ENCODE measurements at places on chromosomes 5 and 9.

DNA sequence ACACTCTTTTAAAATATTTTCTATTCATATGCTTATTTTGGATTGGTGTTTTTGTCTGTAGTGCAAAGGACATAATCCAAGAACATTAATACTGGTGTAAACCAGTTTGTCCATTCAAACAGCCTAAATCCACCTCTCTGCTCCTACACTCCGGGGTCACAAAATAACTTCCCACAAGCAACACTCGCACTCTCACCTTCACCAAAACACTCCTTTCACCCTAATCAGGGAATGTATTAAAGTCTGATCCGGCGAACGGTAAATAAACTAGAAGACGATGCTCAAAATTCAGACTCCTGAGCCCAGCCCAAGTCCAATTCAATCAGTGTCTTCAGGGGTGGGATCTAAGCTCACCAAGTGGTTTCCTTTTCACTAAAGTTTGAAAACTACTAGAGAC lies 649 bp downstream of the AP3B1 start:
- DNase-seq = no peak

DNA sequence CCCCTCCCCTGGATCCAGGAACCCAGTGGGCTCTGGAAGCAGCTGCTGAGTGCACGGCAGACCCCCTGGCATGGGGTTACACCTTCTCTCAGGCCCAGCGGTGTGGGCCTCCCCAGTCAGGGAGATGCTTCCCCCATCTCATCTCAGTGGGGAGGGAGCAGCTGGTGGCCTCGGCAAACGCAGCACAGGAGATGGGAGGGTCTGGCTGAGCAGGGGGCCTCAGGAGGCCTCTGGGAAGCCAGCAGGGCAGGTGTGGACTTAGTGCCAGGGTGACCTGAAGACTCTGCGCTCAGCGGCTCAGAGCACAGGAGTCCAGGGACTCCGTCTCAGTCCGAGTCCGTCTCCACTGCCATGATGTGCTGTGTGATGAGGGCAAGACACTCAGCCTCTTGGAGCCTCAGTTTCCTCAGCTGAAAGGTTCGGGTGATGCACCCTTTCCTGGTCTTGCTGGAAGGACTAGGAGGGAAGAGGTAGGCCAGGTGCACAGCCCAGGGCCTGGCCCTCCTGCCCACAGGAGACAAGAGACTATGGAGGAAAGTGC lies 100.6 kb downstream of the GTF3C4 start:
- DNase-seq = no peak

DNA sequence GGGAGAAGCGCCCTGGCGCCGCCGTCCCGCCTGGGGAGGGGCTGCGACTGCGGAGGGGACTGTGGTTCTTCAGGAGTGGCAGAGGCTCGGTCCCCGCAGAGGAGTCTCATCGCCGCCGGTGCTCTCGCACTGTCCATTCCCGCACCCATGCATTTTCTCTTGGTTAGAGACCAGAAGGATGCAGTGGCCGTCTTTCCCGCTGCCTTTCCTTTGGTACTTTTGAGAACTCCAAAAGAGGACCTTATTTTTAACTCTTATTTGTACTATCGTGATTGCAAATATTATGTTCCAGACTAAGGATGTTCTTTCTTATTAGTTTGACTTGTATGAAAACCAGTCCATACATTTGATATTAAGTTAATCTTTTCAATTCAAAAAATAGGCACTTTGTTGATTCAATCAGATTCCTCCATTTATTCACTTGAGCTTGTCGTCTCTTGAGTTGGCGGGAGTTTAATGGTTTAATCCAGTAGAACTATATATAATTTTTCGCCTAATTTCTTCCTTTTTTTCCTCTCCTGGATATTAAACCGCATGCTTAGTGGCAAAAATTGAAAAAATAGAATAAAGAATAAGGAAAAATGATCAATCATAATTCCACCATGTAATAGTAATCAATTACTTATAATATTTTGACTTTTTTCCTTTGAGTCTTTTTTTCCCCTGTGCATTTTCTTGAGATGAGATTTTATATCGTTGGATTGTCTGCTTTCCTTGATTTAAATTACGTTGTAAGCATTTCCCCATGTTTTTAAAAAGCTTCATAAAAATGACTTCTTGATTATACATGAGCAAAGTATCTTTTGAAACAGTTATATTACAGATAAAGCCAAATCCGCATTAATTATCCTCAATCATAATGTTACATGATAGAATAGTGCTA lies 861 bp downstream of the ZFYVE16 start:
- no peak for DNase-seq

GRCh38 chr9:77588271-77588937 lies 59.7 kb downstream of the GNA14 start:
- DNase-seq = no peak

DNA sequence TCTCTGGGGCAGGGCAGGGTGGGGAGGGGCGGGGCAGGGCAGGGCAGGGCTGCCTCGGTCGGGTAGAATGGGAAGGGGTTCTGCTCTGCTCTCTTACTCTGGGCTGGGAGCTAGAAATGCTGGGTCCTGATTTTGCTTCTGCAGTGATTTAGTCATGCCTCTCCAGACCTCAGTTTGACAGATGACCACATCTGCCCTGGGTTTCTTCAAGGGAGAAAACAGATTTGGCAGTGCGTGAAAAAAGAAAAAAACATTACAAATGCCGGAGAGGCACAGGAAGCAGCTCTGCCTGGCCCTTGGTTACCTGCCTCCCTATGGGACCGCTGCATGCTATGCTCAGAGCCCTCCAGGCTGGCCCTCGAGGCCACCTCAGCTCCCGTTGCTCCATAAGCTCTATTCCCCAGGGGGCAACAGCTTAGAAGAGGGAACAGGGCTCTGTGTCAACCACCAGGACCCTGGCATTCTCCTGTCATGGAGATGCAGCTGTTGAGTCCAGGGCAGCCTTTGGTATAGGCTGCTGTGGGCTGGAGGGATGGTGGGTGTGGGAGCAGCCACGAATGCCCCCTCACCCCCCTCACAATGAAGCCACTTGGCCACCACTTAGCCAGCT lies 53.2 kb upstream of the UBTD2 start:
- DNase-seq = no peak

- no peak for DNase-seq
These were observed 453.7 kb downstream of the LRRC70 start for GRCh38 chr5:63032343-63032742.

Data from T-helper 2 cell treated with Interferon-gamma antibody and Interleukin-4, amounts not matched to agents 5 μg/mL and 100 μg/mL, for 36 hours (primary cell).